ENCODE measurements at places on chromosomes 2 and 18. TPM values are rescaled to one million over a fixed set of nuclear protein-coding genes. Genes with fewer than 3 reads are reported as not detected.

DNA sequence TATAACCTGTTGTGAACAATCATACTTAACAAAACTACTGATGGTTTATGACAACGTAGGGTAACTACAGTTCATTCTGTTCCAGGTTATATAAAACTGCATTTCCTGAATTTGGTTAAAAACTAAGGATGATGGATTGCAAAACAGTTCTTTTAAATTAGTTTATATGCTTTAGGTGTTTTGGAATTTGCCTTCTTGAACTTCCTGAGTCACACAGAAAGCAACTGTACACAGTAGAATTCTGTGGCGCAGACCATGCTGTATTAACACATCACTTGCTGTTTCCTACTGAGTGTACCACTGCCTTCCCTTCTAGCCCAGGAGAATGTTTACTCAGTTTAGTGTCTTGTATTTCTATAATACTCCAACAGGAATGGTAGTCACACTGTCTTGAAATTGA lies 19.4 kb downstream of the ITGB1BP1 start:
- H3K36me3 ChIP-seq, result peaks cover 5% of the 10 kb centered on the region
- no peaks in the 10 kb centered on the region for H3K27me3 ChIP-seq
- H3K4me3 ChIP-seq, result no peak overlapping the region

GRCh38 chr18:46502444-46502843 lies 154.6 kb downstream of the LOXHD1 start:
- peak; percentile 37 for DNase-seq
- no peak overlapping the region for H3K4me3 ChIP-seq
- H3K36me3 ChIP-seq, result no peaks in the 10 kb centered on the region
- peaks cover 2% of the 10 kb centered on the region for H3K27me3 ChIP-seq
- H3K27ac ChIP-seq, result no peak overlapping the region

The IRS1 gene
- total RNA-seq, result 3.5 TPM

- no peaks in the 10 kb centered on the region for H3K36me3 ChIP-seq
- no peaks in the 10 kb centered on the region for H3K4me1 ChIP-seq
- no peaks in the 10 kb centered on the region for H3K27me3 ChIP-seq
- H3K4me3 ChIP-seq, result no peak overlapping the region
- no peak for DNase-seq
These were observed 1077.9 kb upstream of the PIK3C3 start for GRCh38 chr18:40877096-40877495.

DNA sequence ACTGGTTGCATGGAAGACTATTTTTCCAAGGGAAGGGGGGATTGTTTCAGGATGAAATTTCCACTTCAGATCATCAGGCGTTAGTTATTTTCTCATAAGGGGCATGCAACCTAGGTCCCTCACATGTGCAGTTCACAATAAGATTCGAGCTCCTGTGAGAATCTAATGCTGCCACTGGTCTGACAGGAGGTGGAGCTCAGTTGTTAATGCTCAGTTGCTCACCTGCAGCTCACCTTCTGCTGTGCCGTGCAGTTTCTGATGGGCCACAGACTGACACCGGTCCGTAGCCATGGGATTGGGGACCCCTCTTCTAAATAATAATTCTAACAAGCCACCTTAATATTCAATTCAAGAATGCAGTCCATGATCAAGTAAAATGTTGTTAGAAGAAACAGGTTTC lies 34.9 kb downstream of the PLCL1 start:
- H3K27me3 ChIP-seq, result no peaks in the 10 kb centered on the region
- H3K27ac ChIP-seq, result peak overlapping the region; percentile 7
- H3K4me1 ChIP-seq, result peaks cover 54% of the 10 kb centered on the region
- H3K36me3 ChIP-seq, result peaks cover 2% of the 10 kb centered on the region

GRCh38 chr2:207157731-207158130 lies 8.0 kb downstream of the KLF7 start:
- DNase-seq, result no peak
- peaks cover 76% of the 10 kb centered on the region for H3K4me1 ChIP-seq
- H3K27me3 ChIP-seq, result no peaks in the 10 kb centered on the region
- H3K4me3 ChIP-seq, result no peak overlapping the region
- H3K36me3 ChIP-seq, result no peaks in the 10 kb centered on the region

- no peak overlapping the region for H3K4me3 ChIP-seq
- H3K4me1 ChIP-seq, result peaks cover 58% of the 10 kb centered on the region
- peaks cover 32% of the 10 kb centered on the region for H3K36me3 ChIP-seq
- DNase-seq, result no peak
- H3K27me3 ChIP-seq, result no peaks in the 10 kb centered on the region
These were observed 4.3 kb downstream of the PELI1 start for GRCh38 chr2:64139956-64140355.

The FAM237A gene
- not detected for total RNA-seq

DNA sequence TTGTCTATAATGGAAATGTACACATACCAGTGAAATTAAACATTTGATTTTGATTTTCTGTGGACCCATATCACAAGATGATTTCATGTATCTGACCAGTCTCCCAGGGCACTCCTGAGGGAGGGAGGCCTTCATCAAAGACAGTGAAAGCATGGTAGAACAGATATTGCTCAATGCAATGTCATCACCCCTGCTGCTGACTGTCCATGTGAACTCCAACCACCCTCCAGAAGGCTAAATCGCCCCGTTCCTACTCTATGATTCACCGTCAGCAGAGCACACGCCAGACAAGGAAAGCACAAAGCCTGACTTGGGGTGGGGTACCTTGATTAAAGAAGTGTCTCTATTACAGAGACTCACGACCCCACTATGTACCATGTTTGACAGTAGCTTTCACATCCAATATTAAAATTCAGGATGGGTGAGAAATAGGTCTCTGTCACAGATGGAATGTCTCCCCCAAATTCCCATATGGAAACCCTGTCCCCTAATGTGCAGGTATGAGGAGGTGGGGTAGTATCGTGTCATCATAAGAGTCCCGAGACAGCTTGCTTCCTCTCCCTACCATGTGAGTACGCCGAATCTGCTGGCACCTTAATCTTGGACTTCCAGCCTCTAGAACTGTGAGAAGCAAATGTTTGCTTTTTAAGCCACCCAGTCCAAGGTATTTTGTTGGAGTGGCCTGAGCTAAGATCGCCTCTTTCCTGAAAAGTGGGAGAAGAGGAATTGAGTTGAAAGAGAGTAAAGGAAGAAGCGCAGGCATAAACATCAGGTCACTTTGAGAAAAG lies 42.4 kb downstream of the CYB5A start:
- no peaks in the 10 kb centered on the region for H3K27me3 ChIP-seq
- no peak overlapping the region for H3K27ac ChIP-seq
- no peak for DNase-seq
- no peak overlapping the region for H3K4me3 ChIP-seq

GRCh38 chr2:149490296-149490695 lies 97.3 kb downstream of the MMADHC start:
- no peak overlapping the region for H3K4me3 ChIP-seq
- H3K27me3 ChIP-seq, result peaks cover 9% of the 10 kb centered on the region
- H3K4me1 ChIP-seq, result no peaks in the 10 kb centered on the region
- no peak for DNase-seq

DNA sequence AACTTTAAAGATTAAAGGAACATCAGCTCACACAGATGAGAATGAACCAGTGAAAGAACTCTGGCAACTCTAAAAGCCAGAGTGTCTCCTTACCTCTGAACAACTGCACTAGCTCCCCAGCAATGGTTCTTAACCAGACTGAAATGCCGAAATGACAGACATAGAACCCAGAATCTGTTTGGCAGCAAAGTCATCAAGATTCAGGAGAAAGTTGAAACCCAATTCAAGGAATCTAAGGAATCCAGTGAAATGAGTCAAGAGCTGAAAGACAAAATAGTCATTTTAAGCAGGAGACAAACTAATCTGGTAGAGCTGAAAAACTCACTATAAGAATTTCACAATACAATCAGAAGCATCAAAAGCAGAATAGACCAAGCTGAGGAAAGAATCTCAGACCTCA lies 72.0 kb downstream of the STRADB start:
- no peak for DNase-seq
- peaks cover 16% of the 10 kb centered on the region for H3K36me3 ChIP-seq
- H3K27ac ChIP-seq, result no peak overlapping the region

GRCh38 chr18:34921226-34921625 lies 120.0 kb upstream of the MAPRE2 start:
- H3K4me3 ChIP-seq, result no peak overlapping the region
- no peaks in the 10 kb centered on the region for H3K4me1 ChIP-seq
- H3K27me3 ChIP-seq, result peaks cover 2% of the 10 kb centered on the region
- H3K36me3 ChIP-seq, result no peaks in the 10 kb centered on the region
- H3K27ac ChIP-seq, result no peak overlapping the region
- no peak for DNase-seq

The HOXD13 gene
- total RNA-seq, result not detected

The GNAL gene
- total RNA-seq, result not detected

The ITPRIPL1 gene
- total RNA-seq, result 28.2 TPM

DNA sequence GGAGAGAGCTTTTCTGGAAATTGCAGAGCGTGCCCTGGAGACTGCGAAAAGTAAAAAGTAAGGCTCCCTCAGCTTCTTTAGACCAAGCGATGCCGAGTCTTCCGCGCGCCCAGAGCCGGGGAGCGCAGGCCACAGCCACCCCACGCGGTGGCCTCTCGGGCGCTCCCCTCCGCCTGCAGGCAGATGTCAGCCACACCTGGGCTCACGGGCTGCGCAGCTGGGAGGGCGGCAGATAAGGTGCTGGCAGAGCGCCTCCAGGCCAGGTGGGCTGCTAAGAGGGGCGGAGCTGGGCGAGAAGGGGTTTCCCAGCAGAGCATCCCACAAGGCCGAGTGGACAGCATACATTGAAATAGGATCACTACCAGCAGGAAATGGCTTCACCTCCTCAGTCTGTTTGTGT lies 81.7 kb downstream of the ARHGEF4 start:
- no peaks in the 10 kb centered on the region for H3K36me3 ChIP-seq
- no peak for DNase-seq

DNA sequence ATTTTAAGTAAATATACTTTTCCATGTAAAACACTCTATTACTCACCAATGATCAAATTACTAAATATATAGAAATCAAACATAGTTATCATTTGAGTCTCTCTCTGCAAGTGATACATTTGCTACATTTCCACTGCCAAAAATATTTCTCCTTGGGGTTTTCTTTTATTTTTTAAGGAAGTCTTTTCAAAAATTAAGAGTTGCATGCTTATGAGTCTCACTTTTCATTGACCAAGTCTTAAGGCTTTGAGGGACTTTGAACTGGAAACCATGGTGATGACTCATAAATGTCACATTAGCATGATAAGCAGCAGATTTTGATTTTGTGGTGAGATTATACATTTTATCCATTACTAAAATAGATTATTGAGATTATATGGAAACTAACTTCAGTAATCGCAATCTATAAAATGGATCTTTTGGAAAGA lies 152.9 kb downstream of the FAM124B start:
- no peak for DNase-seq
- peaks cover 7% of the 10 kb centered on the region for H3K27me3 ChIP-seq
- H3K4me3 ChIP-seq, result no peak overlapping the region
- peaks cover 3% of the 10 kb centered on the region for H3K4me1 ChIP-seq

GRCh38 chr2:54106631-54107454 lies 8.6 kb upstream of the ACYP2 start:
- DNase-seq, result peak; percentile 64
- no peaks in the 10 kb centered on the region for H3K36me3 ChIP-seq
- H3K27ac ChIP-seq, result no peak overlapping the region
- peaks cover 7% of the 10 kb centered on the region for H3K4me1 ChIP-seq
- H3K27me3 ChIP-seq, result peaks cover 2% of the 10 kb centered on the region

The EHD3 gene
- 0.60 TPM for total RNA-seq

GRCh38 chr18:56162311-56163265 lies 475.8 kb downstream of the TXNL1 start:
- H3K4me3 ChIP-seq, result no peak overlapping the region
- DNase-seq, result no peak
- H3K36me3 ChIP-seq, result no peaks in the 10 kb centered on the region

- H3K36me3 ChIP-seq, result no peaks in the 10 kb centered on the region
- peak; percentile 51 for DNase-seq
- H3K27ac ChIP-seq, result peak overlapping the region; percentile 69
- H3K4me1 ChIP-seq, result peaks cover 19% of the 10 kb centered on the region
These were observed 245.0 kb upstream of the FN1 start for GRCh38 chr2:215680605-215681598.

DNA sequence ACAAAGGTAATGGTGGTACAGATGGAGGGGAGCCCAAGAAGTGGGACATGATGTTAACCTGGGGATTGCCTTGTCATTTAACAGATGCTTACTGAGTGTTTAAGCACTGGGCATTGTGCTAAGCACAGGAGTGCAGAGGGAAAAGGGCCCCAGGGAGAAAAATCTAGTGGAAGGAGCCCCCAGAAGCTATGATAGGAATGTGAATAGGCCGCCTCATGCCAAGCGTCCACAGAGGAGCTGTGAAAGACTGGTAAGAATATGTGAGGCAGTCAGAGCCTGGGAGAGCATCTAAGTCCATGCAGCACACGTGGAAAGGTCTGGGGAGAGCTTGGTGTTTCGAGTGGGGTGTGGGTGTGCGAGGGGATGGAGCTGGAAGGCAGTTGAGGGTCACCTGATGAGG lies 5.5 kb downstream of the ZNF532 start:
- no peak overlapping the region for H3K4me3 ChIP-seq
- no peak overlapping the region for H3K27ac ChIP-seq
- DNase-seq, result no peak
- H3K36me3 ChIP-seq, result no peaks in the 10 kb centered on the region
- H3K4me1 ChIP-seq, result no peaks in the 10 kb centered on the region
- peaks cover 45% of the 10 kb centered on the region for H3K27me3 ChIP-seq

DNA sequence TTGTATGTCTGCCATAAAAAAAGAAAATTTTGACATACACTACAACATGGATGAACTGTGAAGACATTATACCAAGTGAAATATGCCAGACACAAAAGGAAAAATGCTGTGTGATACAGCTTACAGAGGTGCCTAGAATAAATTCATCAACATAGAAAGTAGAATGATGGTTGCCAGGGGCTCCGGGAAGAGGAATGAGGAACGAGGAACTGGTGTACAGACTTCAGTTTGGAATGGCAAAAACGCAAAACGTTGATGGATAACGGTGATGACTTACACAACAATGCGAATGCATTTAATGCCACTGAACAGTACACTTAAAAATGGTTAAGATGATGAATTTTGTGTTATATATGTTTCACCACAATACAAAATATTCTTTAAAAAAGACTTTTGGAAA lies 61.0 kb downstream of the TTC21B start:
- no peaks in the 10 kb centered on the region for H3K27me3 ChIP-seq
- H3K36me3 ChIP-seq, result peaks cover 27% of the 10 kb centered on the region
- DNase-seq, result no peak
- no peak overlapping the region for H3K4me3 ChIP-seq
- no peaks in the 10 kb centered on the region for H3K4me1 ChIP-seq

DNA sequence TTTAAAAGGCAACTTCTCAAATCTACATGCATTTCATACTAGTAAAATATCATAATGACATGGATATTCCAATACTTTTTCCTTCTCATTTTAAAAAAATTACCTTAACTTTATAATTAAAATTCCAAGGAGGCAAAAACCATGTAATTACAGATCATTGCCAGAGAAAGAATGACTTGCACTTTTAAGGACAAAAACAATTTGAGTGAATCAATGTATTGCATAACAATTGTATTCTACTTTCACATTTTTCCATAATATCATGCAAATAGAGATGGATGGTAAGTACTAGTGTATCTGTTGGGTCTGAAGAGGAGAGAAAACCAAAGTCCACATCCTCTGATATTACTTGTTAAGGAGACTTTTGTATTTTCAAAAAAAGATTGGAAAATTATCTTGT lies 89.5 kb upstream of the NCK2 start:
- no peaks in the 10 kb centered on the region for H3K36me3 ChIP-seq
- H3K4me1 ChIP-seq, result peaks cover 8% of the 10 kb centered on the region
- no peaks in the 10 kb centered on the region for H3K27me3 ChIP-seq

Data from activated CD8-positive, alpha-beta T cell treated with anti-CD3 and anti-CD28 coated beads for 36 hours (primary cell).